ENCODE measurements at places on chromosomes 2 and 18.
A peak's percentile ranks its signal among the peaks of the same experiment; 100 is the strongest.

- no peak for DNase-seq
Observed at GRCh38 chr2:189799531-189799930, 15.3 kb downstream of the PMS1 start.

DNA sequence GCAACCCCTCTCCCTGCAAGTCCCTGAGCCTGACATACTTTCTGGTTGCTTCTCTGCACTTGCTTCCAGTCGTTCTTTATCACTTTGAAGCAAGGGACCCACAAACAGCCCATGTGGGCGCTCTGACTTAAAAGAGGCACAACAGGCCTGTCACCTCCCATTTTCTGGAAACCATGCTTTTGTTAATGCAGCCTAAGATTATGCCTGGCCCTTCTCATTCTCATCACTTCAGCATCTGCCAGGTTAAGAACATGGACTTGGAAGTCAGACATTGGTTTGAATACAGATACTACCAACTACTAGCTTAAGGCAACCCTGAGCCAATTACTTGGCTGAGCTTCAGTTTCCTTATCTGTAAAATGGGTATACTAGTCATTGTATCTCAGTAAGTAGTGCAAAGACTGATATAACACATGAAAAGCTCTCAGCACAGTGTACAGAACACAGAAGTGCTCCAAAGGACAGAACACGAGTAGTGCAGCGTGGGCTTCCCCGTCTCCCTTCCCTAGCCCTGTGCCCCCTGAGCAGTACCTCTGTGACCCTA, 141.4 kb downstream of the TNS1 start:
- DNase-seq = no peak

DNA sequence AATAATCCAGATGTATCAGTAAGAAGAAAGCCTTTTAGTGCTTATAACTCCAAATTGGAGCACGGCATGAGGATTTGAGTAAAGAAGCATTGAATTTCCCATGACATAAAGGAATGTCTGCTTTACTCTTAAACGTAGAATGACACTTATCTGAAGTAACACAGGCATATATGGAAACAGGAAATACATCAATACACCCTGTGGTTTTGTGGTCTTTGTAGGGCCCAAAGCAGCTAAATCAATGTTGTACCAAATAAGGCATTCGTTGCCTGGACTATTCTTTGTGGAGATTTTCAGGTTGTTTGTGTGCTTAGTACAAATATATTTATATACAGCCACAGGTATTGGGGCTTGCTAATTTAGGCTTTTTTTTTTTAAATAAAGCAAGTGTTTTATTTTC, 660.5 kb downstream of the LRRTM4 start:
- DNase-seq = peak; percentile 27

DNA sequence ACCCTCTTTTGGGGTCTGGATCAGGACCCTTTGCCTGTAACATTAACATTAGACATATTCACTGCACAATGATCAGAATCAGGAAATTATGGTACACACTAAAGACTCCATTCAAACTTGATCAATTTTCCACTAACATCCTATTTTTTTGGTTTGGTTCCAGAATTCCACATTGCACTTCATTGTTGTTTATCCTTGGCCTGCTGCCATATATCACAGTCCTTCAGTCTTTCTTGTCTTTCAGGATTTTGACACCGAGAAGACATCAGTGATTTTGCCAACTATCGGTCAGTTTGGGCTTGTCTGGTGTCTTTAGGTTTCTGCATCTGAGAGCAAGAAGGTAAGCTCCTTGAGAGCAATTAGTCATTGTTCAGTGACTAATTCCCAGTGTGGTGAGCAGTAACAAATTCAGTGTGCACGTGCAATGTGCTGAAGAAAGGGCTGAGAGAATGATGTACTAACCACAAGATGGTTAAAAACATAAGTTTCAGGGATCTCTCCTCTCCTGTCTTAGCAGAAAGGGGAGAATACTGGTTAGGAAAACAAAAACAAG, 23.5 kb downstream of the MARCHF4 start:
- DNase-seq = no peak

GRCh38 chr2:204505946-204506345, 39.3 kb upstream of the PARD3B start:
- DNase-seq = no peak
